Stomach (tissue), 19 donors: ENCODE measurements at places on chromosomes 16 and 17. TPM values are rescaled to one million over a fixed set of nuclear protein-coding genes. Genes with fewer than 3 reads are reported as not detected.

- H3K27ac ChIP-seq: peak overlapping the region; percentile 42
- no peaks in the 10 kb centered on the region for H3K36me3 ChIP-seq
- H3K4me3 ChIP-seq: peak overlapping the region; percentile 32
- peaks cover 22% of the 10 kb centered on the region for H3K4me1 ChIP-seq
- H3K27me3 ChIP-seq: peaks cover 88% of the 10 kb centered on the region
- no peak for DNase-seq
Observed at GRCh38 chr16:86566966-86567700, 504 bp downstream of the FOXC2 start.

GRCh38 chr17:28796062-28796461, 46.5 kb downstream of the FAM222B start:
- no peak for DNase-seq
- peaks cover 3% of the 10 kb centered on the region for H3K4me1 ChIP-seq
- no peak overlapping the region for H3K27ac ChIP-seq
- no peaks in the 10 kb centered on the region for H3K27me3 ChIP-seq
- H3K36me3 ChIP-seq: no peaks in the 10 kb centered on the region

DNA sequence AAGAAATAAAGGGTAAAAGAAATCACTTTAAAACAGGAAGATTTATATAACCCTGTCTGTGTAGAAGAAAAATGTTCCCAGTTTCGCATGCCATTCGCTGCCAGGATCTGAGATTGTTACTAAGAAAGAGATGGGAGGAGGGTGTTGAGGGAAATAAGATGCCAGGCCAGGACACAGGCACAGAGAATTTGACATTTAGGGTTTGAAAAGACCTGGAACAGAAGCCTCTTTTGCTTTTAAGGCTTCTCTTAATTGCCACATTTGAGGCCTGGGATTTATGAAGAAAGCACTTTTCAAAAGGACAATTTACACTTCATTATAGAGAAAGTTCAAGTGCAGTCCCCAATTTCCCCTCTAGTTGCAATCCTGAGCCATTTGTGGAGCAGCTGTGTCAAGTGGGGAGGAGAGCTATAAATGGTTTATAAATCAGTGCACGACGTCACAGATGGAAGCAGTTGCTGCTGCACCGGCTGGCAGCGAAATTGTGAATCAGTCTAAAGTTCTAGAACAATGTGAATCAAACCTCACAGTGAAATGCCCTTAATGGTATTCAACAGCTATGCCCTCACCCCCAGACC, 26.5 kb upstream of the C16orf87 start:
- peak overlapping the region; percentile 54 for H3K27ac ChIP-seq
- no peaks in the 10 kb centered on the region for H3K36me3 ChIP-seq
- peaks cover 37% of the 10 kb centered on the region for H3K4me1 ChIP-seq
- DNase-seq: peak; percentile 80
- H3K4me3 ChIP-seq: no peak overlapping the region
- H3K27me3 ChIP-seq: no peaks in the 10 kb centered on the region

GRCh38 chr17:67658265-67658664, 59.5 kb upstream of the NOL11 start:
- no peak for DNase-seq
- H3K36me3 ChIP-seq: no peaks in the 10 kb centered on the region
- no peak overlapping the region for H3K27ac ChIP-seq
- H3K4me1 ChIP-seq: no peaks in the 10 kb centered on the region
- H3K4me3 ChIP-seq: no peak overlapping the region

- no peak for DNase-seq
- H3K27me3 ChIP-seq: no peaks in the 10 kb centered on the region
- H3K4me3 ChIP-seq: peak overlapping the region; percentile 56
- peak overlapping the region; percentile 74 for H3K27ac ChIP-seq
- peaks cover 93% of the 10 kb centered on the region for H3K4me1 ChIP-seq
Observed at GRCh38 chr17:75394332-75394918, 11.1 kb downstream of the GRB2 start.

LRRC36 gene
- not detected for total RNA-seq

DNA sequence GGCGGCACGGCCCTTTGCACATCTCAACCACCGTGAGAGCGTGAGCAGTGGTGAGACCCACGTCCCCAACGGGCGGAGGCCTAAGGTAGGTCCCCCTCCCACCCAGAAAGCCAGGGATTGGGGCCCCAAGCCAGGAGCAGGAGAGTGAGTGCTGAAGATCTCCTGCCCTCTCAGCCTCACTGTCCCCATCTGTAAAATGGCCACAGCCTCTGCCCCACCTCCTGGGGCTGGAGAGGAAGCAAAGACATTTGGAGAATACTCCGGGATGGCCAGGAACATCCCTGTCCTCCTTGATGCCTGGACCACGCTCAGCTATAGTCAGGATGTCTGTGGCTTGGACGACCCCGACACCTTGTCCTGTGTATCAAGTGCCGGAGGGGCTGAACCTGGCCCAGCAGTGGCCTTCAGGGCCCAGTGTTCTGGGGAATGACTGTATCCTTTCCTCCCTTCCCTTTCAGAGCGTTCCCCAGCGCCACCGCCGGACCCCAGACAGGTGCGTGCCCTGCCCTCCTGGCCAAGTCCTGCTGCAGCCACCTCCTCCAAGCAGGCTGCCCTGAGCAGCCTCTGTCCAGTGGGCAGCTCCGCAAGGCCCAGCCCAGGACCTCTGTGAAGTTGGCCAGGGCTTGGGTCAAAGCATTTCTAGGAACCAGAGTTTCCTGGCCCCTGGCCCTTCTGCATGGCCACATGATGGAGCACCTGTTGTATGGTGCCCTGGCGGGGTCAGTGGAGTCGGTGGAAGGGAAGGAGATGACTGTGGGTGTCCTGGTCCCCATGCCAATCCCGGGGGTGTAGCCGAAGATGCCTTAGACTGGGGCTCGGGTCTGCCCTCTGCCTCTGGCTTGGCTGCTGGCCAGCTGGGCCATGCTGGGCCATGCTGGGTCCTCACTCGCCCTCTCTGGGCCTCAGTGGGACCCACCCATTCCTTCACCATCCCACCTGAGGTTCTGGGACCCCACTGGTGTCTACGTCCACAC, 38.4 kb downstream of the ADCY7 start:
- no peak overlapping the region for H3K4me3 ChIP-seq
- no peak for DNase-seq
- no peaks in the 10 kb centered on the region for H3K36me3 ChIP-seq
- H3K27me3 ChIP-seq: no peaks in the 10 kb centered on the region
- H3K27ac ChIP-seq: no peak overlapping the region

HLF gene
- 12.9 TPM for total RNA-seq

GP1BA gene
- not detected for total RNA-seq

GRCh38 chr17:35621768-35622167, 34.6 kb downstream of the AP2B1 start:
- no peak for DNase-seq
- H3K4me3 ChIP-seq: no peak overlapping the region
- H3K36me3 ChIP-seq: peaks cover 69% of the 10 kb centered on the region
- no peaks in the 10 kb centered on the region for H3K27me3 ChIP-seq

ELMO3 gene
- total RNA-seq: 11.6 TPM

- H3K4me3 ChIP-seq: no peak overlapping the region
- DNase-seq: no peak
- H3K36me3 ChIP-seq: no peaks in the 10 kb centered on the region
- no peak overlapping the region for H3K27ac ChIP-seq
- peaks cover 23% of the 10 kb centered on the region for H3K27me3 ChIP-seq
Observed at GRCh38 chr16:49315602-49316001, 34.0 kb upstream of the CBLN1 start.

GPR142 gene
- not detected for total RNA-seq

GRCh38 chr16:68999114-68999513, 106.3 kb upstream of the HAS3 start:
- H3K27me3 ChIP-seq: no peaks in the 10 kb centered on the region
- H3K27ac ChIP-seq: no peak overlapping the region
- no peak overlapping the region for H3K4me3 ChIP-seq
- H3K36me3 ChIP-seq: no peaks in the 10 kb centered on the region

GRCh38 chr16:78100112-78100467, 636 bp downstream of the WWOX start:
- H3K4me1 ChIP-seq: peaks cover 38% of the 10 kb centered on the region
- H3K4me3 ChIP-seq: peak overlapping the region; percentile 65

TBX4 gene
- not detected for total RNA-seq

DNA sequence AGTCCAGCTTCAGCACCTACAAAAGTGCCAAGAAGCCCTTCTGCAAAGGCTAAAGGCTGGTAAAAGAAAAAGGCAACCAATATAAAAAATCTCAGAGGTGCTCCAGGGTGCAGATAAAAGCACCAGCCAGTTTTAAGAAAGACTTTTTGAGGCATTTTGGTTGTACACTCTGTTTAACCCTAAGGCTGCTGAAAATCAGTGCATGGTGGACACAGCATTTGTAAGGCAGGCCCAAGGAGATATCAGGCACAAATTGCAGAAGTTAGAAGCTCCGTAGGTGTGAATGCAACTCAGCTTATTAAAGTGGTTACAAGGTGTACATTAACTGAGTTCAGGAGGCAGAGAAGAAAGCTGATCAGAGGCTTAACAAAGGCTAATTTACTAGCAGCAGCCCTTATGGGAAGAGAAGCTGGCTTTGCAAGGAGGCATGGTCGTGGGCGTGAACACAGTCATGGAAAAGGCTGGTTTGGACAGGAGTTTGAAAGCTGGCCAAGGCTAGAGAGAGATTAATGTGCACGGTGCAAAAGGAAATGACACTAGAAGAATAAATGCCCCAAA, 21.1 kb downstream of the ACSM1 start:
- no peaks in the 10 kb centered on the region for H3K27me3 ChIP-seq
- peak; percentile 61 for DNase-seq

GRCh38 chr17:1412185-1413110, 12.4 kb upstream of the YWHAE start:
- H3K27me3 ChIP-seq: no peaks in the 10 kb centered on the region
- H3K36me3 ChIP-seq: no peaks in the 10 kb centered on the region
- H3K4me3 ChIP-seq: no peak overlapping the region
- peak; percentile 27 for DNase-seq

DNA sequence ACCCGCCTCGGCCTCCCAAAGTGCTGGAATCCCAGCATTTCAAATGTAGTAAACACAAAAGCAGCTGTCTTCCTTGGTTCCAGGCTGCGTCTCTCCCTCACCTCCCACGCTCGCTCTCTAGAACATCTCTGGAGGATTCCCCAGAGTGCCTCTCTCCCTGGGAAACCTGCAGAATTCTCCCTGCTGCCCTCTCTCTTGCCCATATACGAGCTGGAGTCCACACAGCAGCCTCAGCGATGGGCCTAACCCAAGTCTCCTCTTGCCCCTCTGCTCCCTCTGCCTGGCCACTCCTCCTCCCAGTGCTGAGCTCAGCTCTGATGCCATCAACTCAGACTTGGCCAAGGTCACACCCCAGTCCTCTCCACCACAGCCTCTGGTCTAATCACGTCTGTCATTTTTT, 10.6 kb downstream of the GPRC5B start:
- no peak overlapping the region for H3K4me3 ChIP-seq
- DNase-seq: no peak
- no peak overlapping the region for H3K27ac ChIP-seq
- peaks cover 16% of the 10 kb centered on the region for H3K36me3 ChIP-seq
- no peaks in the 10 kb centered on the region for H3K27me3 ChIP-seq

GRCh38 chr17:19337712-19338023, 24.9 kb downstream of the B9D1 start:
- H3K27me3 ChIP-seq: no peaks in the 10 kb centered on the region
- no peak for DNase-seq
- H3K36me3 ChIP-seq: peaks cover 20% of the 10 kb centered on the region
- no peak overlapping the region for H3K4me3 ChIP-seq
- H3K4me1 ChIP-seq: no peaks in the 10 kb centered on the region

- H3K4me3 ChIP-seq: no peak overlapping the region
- H3K4me1 ChIP-seq: no peaks in the 10 kb centered on the region
- no peaks in the 10 kb centered on the region for H3K27me3 ChIP-seq
- no peak overlapping the region for H3K27ac ChIP-seq
Observed at GRCh38 chr16:79662669-79663313, 62.3 kb upstream of the MAF start.

GRCh38 chr16:66516509-66516807, 33.5 kb downstream of the TK2 start:
- H3K27me3 ChIP-seq: no peaks in the 10 kb centered on the region
- DNase-seq: no peak
- no peak overlapping the region for H3K4me3 ChIP-seq
- H3K36me3 ChIP-seq: peaks cover 23% of the 10 kb centered on the region
- peak overlapping the region; percentile 98 for H3K27ac ChIP-seq
- peaks cover 57% of the 10 kb centered on the region for H3K4me1 ChIP-seq

DNA sequence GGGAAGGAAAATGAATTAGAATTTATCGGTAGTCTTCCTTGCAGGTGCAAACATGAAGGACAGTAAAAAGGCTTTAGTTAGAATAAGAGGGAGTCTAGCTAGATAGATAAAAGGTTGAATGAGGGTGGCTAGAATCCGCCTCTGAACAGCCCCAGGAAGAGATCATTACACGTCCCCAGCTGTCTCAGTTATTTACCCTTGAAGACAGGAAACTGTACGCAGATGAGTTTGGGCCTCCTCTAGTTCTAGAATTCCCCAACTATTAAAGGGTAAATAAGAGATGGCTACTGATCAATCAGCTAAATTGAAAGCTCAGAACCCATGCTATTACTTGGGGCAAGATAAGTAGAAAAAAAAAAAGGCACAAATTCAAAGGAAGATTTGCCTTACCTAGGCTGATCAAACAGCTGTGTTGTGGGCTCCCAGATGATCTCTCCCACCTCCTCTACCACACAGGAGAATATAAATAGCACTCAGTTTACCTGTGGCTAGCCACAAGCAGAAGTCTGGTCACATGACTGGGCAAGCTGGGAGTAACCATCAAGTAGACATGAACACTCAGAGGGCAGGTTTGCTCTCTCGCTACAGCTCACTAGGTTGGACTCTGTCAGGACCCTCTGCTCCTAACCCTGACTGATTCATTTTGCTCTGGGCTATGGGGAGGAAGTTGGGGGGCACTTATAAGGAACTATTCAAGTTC, 17.0 kb downstream of the FAM117A start:
- DNase-seq: no peak
- no peak overlapping the region for H3K4me3 ChIP-seq
- peak overlapping the region; percentile 46 for H3K27ac ChIP-seq
- H3K36me3 ChIP-seq: no peaks in the 10 kb centered on the region
- no peaks in the 10 kb centered on the region for H3K27me3 ChIP-seq
- peaks cover 55% of the 10 kb centered on the region for H3K4me1 ChIP-seq

DNA sequence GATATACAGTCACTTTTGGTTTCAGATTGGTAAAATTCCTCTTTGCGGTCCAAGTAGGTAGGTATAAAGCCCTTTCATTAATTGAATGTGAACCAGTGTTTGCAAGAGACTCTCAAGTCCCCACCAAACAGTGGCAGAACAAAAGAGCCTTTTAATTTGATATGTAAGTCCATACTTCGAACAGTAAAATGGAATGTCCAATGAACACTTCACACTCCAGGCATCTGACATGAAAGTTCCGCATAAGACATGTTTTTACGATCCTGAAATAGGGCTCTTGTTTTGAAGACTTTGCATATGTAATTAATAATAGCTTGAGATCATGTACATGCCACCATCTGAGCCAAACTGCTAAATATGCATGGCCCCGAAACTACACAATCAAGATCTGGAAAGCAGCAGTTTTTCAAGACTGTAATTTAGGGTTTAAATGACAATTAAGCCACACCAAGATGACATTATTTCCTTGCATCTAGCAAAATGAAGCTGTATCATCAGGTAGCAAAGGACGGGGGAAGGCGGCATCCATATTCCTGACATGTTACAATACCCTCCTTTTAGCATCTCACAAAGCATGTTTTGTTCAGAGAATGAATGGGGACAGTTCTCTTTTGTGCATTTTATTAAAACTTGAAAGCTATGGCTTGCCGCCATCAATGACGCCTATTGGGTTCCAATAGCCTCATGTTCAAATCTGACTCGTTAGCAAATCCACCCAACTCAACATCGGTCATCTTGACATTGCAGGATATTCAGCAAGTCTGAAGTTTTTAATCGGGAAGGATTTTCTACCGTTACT, 39.4 kb downstream of the LITAF start:
- peaks cover 52% of the 10 kb centered on the region for H3K36me3 ChIP-seq
- no peaks in the 10 kb centered on the region for H3K27me3 ChIP-seq
- no peak for DNase-seq
- peak overlapping the region; percentile 65 for H3K27ac ChIP-seq
- H3K4me3 ChIP-seq: no peak overlapping the region
